ENCODE measurements at places on chromosomes 5 and 9.

- DNase-seq = no peak
Observed at GRCh38 chr9:68847765-68848164, 142.7 kb downstream of the PIP5K1B start.

DNA sequence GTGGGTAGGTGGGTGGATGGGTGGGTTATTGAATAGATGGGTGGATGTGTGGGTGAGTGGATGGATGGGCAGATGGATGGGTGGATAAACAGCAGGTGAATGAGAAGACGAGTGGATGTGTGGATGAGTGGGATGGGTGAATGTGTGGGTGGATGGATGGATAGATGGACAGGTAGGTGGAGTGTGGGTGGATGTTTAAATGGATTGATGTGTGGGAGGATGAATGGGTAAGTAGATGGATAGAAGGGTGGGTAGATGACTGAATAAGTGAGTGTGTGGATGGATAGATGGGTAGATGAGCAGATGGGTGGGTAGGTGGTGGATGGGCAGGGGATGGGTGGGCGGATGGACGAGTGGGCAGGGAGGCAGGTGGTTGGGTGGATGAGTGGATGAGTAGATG, 397.6 kb upstream of the IRX4 start:
- no peak for DNase-seq

DNA sequence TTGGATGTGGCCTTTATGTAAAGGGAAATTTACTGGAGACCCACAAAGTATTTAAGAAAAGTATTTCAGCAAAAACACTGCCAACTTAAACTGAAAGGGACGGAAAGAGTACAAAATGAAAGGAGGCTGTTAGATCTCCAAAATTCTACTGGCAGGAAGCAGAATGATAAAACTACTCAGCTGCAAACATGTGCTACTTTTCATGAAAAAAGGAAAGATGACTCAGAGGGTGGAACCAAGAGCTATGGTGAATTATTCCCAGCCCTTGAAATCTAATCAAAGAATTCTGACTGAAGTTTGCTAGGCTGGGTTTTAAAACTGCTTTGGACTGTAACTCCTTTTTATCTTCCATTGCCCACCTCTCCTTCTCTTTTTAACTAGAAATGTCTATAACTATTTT, 58.6 kb upstream of the ZBED3 start:
- no peak for DNase-seq

GRCh38 chr9:65403721-65404120, 118.7 kb upstream of the FOXD4L5 start:
- no peak for DNase-seq

DNA sequence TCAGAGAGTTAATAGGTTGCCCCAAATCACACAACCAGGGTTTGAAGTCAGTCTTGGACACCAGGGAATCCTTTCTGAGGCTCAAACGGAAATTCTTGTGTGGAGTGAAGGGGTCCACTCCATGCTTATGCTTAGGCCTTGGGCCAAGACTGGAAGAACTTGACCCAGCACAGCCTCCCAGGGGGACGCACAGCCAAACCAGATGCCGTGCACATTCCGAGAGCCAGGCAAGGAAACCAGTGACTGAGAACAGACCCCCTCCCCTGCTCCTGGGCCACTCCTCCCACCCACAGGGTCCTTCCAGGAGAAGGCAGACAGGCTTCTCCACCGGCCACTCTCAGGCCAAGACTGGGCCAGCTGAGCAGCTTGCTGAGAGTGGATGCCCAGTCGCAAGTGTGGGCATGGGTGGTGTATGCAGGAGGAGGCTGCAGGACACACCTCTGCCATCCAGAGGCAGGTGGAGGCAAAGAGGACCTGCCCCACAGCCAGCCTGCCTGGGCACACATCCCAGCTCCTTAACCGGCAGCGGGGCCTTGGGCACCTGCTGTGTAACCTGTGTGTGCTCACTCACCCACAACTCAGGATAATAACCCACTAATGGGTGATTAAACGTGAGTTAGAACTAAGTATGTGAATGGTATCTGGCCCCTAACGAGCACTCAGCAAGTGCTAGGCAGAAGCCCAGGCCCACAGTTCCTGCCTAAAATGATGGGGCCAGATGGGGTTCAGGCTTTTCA, 38.0 kb downstream of the NIPAL4 start:
- no peak for DNase-seq

DNA sequence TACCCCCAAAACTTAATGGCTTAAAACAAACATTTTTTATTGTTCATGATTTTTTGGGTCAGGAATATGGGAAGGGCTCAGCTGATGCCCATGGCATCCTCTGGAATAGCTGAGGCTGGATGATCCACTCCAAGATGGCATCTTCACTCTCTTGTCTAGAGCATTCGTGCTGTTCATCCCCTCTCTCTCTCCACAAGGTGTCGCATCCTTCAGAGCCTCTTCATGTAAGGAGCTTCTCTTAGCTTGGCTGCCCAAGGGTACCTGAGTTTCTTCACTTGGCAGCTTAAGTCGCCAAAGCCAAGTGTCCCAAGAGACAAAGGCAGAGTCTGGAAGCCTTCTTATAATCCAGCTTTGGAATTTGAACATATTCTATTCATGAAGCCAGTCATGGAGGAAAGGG, 294.7 kb downstream of the CHSY3 start:
- DNase-seq = no peak

- no peak for DNase-seq
Observed at GRCh38 chr9:16150938-16151650, 598.3 kb downstream of the CCDC171 start.

- DNase-seq = no peak
Observed at GRCh38 chr5:41410737-41411136, 99.7 kb downstream of the PLCXD3 start.

- DNase-seq = no peak
Observed at GRCh38 chr5:21195145-21195544, 1207.1 kb upstream of the CDH18 start.

- DNase-seq = peak; percentile 6
Observed at GRCh38 chr9:116572095-116572748, 114.9 kb upstream of the TRIM32 start.

- no peak for DNase-seq
Observed at GRCh38 chr9:99472916-99473245, 250.8 kb downstream of the SEC61B start.

DNA sequence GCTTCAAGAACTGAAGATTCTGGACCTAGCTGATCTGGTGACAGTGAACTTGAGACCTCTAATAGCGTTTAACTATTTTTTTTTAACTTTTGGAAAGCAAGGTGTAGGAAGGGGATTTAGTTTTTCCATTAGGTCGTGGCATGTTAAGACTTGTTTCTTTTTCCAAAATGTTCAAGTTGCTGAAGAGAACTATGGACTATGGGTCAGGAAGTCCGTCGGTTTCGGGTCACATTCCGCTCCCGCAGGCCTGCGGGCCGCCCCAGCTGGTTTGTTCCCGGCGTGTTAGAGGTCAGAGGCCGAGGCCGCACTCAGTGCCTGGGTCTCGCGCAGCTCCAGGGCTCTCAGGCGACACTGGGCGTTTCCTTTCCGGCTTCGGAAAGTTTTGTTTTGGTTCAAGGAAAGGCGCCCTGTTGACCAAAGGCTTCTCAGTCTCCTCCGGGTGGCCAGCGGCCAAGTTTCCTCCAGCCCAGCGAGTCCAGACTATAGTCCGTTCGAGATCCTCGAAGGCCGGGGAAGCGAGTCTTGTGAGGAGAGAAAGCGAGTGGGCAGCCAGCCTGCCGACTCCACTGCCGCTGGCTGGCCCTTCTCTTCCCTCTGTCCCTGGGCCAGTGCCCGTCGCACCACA, 586 bp upstream of the FCHO2 start:
- DNase-seq = no peak

DNA sequence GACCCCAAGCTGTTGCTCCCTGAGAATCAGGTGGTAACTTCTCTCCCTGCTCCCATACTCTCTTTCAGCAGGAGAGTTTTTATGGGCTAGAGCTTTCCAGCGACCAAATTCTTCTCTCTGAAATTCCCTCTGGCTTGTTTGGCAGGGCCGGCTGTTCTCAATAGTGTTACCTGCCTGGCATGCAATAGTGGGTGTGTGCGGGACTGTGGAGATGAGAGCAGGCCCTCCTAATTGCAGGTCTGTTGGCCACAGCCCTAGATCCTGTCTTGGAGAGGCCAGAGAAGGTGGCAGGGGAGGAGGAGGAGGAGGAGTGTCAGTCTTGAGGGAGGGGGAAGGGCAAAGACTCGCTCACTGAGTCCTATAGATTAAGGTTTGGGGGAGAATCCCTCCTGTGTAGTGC, 29.5 kb downstream of the AQP7 start:
- no peak for DNase-seq

DNA sequence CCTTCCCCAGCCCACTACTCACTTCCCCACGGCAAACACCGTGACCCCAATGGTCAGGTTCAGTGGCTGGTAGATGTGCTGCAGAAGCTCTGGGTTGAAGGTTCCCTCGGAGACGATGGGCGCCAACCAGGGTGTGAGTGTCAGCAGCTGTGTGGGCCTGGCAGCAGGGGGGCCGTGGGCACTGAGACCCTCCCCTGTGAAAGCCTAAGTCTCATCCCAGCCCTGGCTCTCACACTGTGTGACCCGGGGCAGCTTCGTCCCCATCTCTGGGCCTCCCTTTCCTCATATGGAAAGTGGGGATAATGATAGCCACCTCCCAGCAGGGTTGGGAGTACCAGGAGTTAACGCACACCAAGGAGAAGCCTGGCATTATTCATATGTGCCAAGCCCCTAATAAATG, 8.6 kb downstream of the GBGT1 start:
- DNase-seq = no peak

DNA sequence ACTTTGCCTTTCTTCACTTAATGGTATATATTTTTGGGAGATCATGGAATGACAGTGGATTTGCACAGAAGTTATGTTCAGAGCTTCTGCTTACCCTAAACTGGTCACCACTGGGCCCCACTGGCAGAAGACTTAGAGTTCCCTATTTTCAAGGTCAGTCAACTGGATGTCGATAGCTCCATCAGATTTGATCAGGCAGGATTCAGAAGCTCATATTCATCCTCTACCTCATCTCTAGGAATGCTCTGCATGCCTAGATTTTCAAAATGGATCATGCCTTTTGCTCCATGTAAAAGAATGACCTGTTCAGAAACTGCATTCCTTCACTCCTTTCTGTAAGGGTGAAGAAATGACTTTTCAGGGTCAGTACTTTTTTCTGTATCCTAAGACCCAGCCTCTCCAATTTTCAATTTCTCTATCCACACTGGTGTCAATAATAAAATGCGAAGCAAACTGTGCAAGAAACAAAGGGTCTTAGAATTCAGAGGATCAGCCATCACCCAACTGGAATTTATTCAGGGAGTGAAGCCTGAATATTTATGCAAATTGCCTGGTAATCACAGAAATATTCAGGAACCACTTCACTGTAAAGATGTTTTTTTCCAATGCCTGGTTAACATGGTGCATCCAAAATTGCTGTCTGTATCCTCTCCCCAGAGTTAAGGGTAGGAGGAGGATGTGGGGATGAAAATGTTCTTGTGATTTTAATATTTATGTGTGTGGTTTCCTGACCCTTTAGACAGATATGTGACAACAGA, 125.4 kb downstream of the DOCK2 start:
- DNase-seq = no peak

DNA sequence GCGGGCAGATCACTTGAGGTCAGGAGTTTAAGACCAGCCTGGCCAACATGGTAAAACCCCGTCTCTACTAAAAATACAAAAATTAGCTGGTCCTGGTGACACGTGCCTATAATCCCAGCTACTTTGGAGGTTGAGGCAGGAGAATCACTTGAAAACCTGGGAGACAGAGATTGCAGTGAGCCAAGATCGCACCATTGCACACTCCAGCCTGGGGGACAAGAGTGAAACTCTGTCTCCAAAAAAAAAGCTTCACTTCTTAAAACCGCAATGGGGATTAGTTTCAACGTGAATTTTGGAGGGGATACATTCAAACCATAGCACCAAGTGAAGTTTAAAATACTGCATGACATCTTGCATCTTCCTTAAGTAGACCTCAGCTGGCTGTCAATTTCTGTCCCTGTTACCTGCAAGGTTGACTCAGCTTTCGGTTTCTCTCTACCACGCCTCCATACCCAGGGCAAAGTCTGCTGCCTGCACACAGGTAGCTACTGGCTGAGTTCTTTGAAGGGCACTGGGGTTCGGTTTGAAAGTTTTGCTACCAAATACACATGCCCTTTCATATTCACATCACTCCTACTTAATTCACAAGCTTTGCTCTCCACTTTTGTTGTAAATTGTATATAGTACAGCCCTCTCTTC, 69.3 kb downstream of the KIAA1958 start:
- DNase-seq = no peak

DNA sequence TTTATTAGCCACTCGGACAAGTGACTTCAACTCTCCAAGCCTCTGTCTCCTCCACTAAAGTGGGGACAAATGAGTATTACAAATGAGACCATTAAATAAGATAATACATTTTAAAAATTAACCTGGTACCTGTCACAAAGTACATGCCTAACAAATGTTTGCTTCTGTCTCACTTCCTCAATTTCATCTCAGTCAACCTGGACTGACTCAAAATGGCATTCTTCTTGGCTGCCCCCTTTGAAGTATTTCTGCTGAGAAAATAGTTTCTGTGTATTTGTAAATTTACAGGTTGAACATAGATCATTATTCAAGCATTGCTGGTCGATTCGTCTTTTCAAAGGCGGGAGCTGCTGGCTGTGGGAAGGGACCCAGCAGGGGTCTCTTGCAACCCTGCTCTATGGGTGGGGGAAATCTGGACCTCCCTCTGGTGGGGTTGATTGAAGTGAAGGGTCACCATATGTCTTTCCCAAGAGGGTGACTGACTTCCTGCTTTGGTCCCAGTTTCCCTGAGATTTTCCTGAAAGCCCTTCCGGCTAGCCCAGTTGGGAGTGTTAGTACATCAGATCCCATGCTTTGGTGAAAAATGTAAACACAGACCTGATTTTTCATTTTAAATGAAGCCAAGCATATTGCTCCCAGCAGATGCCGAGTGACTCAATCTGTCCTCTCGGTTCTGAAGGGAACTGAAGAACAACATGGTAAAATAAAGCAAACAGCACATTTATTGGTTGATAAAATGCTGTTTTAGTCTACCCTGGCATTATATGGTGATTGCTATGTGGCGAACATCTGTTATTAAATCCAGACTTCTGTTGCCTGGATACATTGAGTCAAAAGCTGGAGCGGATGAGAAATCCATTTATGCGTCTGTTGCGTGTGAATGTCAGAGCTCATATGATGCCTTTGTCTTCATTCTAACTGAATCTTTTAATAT, 73.0 kb downstream of the KCNIP1 start:
- no peak for DNase-seq
